ENCODE measurements at places on chromosomes 4 and X.

GRCh38 chr4:55278316-55278715, 67.7 kb upstream of the SRD5A3 start:
- DNase-seq, result no peak

GRCh38 chrX:110914281-110914680, 118.7 kb upstream of the CHRDL1 start:
- no peak for DNase-seq

- peak; percentile 62 for DNase-seq
Observed at GRCh38 chrX:103453655-103454054, 65.6 kb downstream of the RAB40A start.

DNA sequence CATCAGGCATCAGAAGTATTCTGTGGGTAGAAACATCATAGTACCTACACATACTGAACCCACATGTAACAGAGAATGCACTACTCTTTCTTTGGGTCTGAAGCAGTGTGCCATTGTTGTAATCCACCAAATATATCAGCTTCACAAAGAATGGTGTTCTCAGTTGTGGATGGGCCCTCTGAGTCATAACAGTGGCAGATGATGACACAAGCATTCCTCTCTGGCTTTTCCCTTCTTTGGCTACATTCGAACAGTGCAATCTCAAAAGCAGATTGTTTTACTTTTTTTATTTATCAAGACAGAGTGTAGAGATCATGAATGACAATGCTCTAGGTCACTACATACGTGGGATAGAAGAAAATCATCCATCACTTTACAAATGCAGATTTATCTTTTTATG, 247.2 kb upstream of the EPHA5 start:
- peak; percentile 13 for DNase-seq
